ENCODE measurements at places on chromosomes 4 and X.

DNA sequence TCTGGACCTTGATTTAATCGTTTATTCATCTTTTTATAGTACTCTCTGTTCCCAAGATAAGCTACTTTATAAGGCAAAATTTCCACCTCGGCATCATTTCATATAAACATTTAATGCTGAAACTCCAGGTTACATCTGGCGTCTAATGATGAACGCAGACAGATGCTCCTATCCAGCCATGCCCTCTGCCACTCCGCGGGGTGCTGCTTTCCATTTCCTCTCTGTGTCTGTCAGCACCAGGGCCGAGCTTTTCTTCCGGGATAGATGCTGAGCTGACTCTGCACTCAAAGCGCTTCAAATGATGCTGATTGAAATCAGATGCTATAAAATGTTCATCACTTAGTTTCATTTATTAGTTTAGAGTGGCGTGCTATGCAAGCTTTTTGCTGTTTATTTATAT lies 80.5 kb upstream of the HELT start:
- no peak overlapping the region for H3K4me3 ChIP-seq
- no peak overlapping the region for H3K27ac ChIP-seq
- no peaks in the 10 kb centered on the region for H3K36me3 ChIP-seq
- peaks cover 3% of the 10 kb centered on the region for H3K27me3 ChIP-seq

DNA sequence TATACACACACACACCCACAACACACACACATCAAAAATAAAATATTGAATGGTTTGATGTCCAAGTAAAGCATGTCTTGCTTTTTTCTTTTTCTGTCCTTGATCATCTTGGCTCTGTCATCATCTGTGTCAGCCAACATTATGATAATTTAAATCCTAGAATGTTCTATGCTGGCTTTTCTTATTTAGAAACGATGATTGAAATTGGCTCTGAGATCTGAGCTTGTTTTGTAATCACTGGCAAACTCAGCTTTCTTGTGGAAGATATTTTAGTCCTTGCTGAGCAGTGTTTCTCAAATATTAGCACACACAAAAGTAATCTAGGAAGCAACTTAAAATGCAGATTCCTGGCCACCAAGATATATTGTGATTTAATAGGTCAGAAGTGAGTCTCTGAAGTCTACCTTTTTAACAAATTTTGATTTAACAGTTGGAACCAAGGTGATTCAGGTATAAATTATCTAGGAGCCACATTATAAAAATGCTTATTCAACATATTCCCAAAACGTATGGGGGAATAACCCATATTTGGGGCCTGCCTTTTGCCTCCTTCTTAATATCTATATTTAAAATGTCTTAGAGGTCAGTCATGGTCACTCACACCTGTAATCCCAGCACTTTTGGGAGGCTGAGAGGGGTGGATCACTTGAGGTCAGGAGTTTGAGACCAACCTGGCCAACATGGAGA lies 24.0 kb upstream of the DSPP start:
- H3K27ac ChIP-seq: no peak overlapping the region
- H3K36me3 ChIP-seq: no peaks in the 10 kb centered on the region
- no peak for DNase-seq
- no peaks in the 10 kb centered on the region for H3K4me1 ChIP-seq

DNA sequence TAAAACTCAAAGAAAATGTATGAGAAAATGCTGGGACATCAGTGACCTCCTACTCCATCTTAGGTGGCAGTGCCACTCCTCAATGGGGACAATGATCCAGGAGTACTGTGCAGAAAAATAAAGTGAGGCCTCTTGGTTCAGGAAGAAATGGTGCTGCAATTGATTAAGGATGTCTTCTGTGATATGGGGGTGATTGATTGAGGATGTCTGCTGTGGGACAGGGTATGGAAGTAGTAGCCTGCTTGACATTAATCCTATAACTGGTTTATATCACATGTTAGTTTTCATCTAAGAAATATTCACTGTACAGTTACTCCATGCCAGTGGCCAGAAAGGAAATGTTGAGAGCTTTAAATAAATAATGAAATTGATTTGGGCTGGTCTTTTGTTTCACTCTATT lies 20.5 kb downstream of the OTOP1 start:
- no peak overlapping the region for H3K27ac ChIP-seq
- H3K4me3 ChIP-seq: no peak overlapping the region
- H3K4me1 ChIP-seq: no peaks in the 10 kb centered on the region
- DNase-seq: no peak
- H3K27me3 ChIP-seq: no peaks in the 10 kb centered on the region

- no peak overlapping the region for H3K27ac ChIP-seq
- H3K4me3 ChIP-seq: no peak overlapping the region
- H3K4me1 ChIP-seq: peaks cover 43% of the 10 kb centered on the region
- H3K36me3 ChIP-seq: peaks cover 3% of the 10 kb centered on the region
Measured at GRCh38 chr4:151207868-151208267, 69.1 kb upstream of the PRSS48 start.

- no peak for DNase-seq
- no peaks in the 10 kb centered on the region for H3K4me1 ChIP-seq
- H3K4me3 ChIP-seq: no peak overlapping the region
- no peaks in the 10 kb centered on the region for H3K27me3 ChIP-seq
- H3K27ac ChIP-seq: no peak overlapping the region
- H3K36me3 ChIP-seq: no peaks in the 10 kb centered on the region
Measured at GRCh38 chr4:69793732-69794131, 33.3 kb upstream of the SULT1B1 start.

DNA sequence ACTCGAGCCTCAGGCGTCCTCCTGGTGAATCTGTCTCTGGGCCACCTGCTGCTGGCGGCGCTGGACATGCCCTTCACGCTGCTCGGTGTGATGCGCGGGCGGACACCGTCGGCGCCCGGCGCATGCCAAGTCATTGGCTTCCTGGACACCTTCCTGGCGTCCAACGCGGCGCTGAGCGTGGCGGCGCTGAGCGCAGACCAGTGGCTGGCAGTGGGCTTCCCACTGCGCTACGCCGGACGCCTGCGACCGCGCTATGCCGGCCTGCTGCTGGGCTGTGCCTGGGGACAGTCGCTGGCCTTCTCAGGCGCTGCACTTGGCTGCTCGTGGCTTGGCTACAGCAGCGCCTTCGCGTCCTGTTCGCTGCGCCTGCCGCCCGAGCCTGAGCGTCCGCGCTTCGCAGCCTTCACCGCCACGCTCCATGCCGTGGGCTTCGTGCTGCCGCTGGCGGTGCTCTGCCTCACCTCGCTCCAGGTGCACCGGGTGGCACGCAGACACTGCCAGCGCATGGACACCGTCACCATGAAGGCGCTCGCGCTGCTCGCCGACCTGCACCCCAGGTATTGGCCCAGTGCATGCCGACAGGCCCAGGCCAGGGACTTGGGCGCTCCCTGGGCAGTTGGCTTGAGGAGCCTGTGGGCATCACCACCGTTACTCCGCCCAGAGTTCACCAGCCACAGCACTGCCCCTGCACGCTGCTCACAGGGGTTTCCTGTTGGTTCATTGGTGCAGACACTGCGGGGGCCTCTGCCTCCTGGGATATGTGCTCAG lies 1.1 kb downstream of the GPR78 start:
- H3K36me3 ChIP-seq: no peaks in the 10 kb centered on the region
- H3K4me3 ChIP-seq: no peak overlapping the region
- H3K27ac ChIP-seq: no peak overlapping the region

DNA sequence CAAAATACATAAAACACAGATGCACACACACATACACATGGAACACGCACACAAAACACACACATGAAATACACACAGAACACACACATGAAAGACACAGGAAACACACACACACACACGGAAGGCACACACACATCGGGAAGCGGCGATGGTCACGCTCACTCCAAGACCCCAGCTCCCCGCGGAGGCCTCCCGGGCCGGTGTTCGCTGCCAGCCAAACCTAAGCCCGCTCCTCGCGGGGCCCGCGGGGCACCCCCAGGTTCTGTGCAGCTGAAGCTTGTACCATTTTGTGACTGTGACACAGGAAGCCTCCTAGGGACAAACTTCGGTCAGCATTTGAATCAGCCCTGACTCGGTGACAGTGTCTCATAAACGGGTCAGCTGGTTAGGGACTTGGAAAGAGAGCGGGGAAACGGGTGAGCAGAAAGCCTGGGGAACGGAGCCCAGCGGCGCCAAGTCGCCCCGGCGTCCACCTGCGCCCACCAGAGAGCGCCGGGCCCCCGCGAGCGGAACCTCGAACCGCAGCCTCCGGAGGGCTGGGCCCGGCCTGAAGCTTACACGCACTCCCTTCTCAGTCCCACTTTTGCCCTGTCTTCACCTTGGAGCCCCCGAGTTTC lies 32.1 kb downstream of the F11 start:
- H3K27me3 ChIP-seq: no peaks in the 10 kb centered on the region
- no peak overlapping the region for H3K27ac ChIP-seq
- H3K36me3 ChIP-seq: no peaks in the 10 kb centered on the region
- no peak overlapping the region for H3K4me3 ChIP-seq

GRCh38 chr4:95319169-95319568 lies 229.6 kb downstream of the UNC5C start:
- no peaks in the 10 kb centered on the region for H3K27me3 ChIP-seq
- no peak overlapping the region for H3K27ac ChIP-seq
- H3K4me3 ChIP-seq: no peak overlapping the region
- H3K4me1 ChIP-seq: peaks cover 9% of the 10 kb centered on the region
- DNase-seq: no peak

GRCh38 chr4:38085751-38086150 lies 125.6 kb downstream of the PTTG2 start:
- H3K36me3 ChIP-seq: peaks cover 10% of the 10 kb centered on the region
- no peak overlapping the region for H3K4me3 ChIP-seq
- peak overlapping the region; percentile 60 for H3K27ac ChIP-seq
- H3K4me1 ChIP-seq: peaks cover 41% of the 10 kb centered on the region

GRCh38 chrX:15564981-15565579 lies 35.7 kb downstream of the ACE2 start:
- no peaks in the 10 kb centered on the region for H3K36me3 ChIP-seq
- H3K27me3 ChIP-seq: no peaks in the 10 kb centered on the region
- no peak overlapping the region for H3K4me3 ChIP-seq
- no peaks in the 10 kb centered on the region for H3K4me1 ChIP-seq

DNA sequence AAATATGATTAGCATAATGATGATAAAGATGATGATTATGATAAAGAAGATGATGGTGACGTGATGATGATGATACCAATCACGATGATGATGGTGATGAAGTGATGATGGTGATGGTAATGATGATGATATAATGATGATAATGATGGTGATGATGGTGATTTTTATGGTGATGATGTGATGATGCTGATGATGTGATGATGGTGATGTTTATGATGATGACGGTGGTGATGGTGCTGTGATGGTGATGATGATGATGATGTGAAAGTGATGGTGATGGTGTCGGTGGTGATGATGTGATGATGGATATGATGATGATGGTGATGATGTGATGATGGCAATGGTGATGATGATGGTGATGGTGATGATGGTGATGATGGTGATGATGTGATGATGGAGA lies 130.8 kb upstream of the PSAPL1 start:
- H3K4me1 ChIP-seq: no peaks in the 10 kb centered on the region
- no peak overlapping the region for H3K4me3 ChIP-seq
- no peak overlapping the region for H3K27ac ChIP-seq

DNA sequence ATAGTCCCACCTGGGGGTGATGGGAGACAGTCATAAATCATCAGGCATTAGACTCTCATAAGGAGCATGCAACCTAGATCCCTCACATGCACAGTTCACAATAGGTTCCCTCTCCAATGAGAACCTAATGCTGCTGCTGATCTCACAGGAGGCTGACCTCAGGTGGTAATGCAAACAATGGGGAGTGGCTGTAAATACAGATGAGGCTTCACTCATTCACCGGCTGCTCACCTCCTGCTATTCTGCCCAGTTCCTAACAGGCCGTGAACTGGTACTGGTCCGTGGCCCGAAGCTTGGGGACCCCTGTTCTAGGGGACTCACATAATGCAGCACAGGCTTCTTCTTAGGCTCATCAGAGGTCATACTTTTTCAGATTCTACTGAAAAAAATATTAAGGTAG lies 625.9 kb upstream of the AGA start:
- H3K36me3 ChIP-seq: no peaks in the 10 kb centered on the region
- no peak overlapping the region for H3K27ac ChIP-seq
- no peaks in the 10 kb centered on the region for H3K27me3 ChIP-seq
- H3K4me1 ChIP-seq: no peaks in the 10 kb centered on the region
- no peak overlapping the region for H3K4me3 ChIP-seq

GRCh38 chrX:10296576-10296975 lies 139.8 kb downstream of the CLCN4 start:
- DNase-seq: no peak
- no peaks in the 10 kb centered on the region for H3K27me3 ChIP-seq
- no peaks in the 10 kb centered on the region for H3K36me3 ChIP-seq
- H3K4me3 ChIP-seq: no peak overlapping the region
- H3K27ac ChIP-seq: no peak overlapping the region

GRCh38 chr4:27057053-27057452 lies 196.4 kb downstream of the STIM2 start:
- no peak for DNase-seq
- H3K4me3 ChIP-seq: no peak overlapping the region
- H3K4me1 ChIP-seq: no peaks in the 10 kb centered on the region
- no peaks in the 10 kb centered on the region for H3K27me3 ChIP-seq
- no peak overlapping the region for H3K27ac ChIP-seq
- H3K36me3 ChIP-seq: no peaks in the 10 kb centered on the region

- H3K4me1 ChIP-seq: no peaks in the 10 kb centered on the region
- H3K36me3 ChIP-seq: no peaks in the 10 kb centered on the region
- H3K27ac ChIP-seq: no peak overlapping the region
- DNase-seq: no peak
- no peaks in the 10 kb centered on the region for H3K27me3 ChIP-seq
Measured at GRCh38 chrX:31796624-31797023, 724.8 kb upstream of the FTHL17 start.

DNA sequence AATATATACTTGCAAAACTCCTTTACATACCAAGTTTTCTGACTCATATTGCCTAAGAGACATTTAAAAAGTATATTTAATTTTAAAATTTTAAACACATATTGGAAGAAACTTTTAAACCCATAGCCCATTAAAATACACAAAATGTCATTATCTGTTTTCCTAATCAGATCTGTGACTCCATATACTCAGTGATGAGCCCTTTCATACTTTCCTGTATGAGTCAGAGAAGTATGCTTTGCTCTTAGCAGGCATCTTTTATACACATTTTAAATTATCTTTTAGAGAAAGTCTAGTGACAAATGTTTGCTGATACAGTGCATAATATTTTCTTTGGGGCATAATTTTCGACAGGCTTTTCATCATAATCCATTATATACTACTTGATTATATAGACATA lies 26.4 kb downstream of the SPIN3 start:
- H3K27ac ChIP-seq: no peak overlapping the region
- H3K4me1 ChIP-seq: no peaks in the 10 kb centered on the region
- H3K27me3 ChIP-seq: no peaks in the 10 kb centered on the region

DNA sequence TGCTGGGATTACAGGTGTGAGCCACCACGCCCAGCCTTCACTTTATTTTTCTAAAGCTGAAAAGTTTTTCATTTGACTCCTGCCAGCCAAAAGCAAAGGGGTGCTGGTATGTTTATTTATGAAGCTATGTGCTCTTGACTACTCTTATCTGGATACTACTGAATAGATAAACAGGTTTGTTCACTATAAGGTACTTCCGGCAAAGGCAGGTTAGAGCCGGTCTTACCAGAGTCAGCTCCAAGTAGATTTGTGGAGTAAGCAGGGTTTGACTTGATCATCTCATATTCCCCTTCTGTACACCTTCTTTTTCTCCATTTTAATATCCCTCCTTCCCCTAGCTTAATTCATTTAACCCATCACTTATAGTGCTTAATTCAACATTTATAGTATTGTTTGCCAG lies 175.4 kb upstream of the MBNL3 start:
- no peak overlapping the region for H3K27ac ChIP-seq
- no peaks in the 10 kb centered on the region for H3K36me3 ChIP-seq
- no peak overlapping the region for H3K4me3 ChIP-seq
- no peak for DNase-seq
- H3K4me1 ChIP-seq: no peaks in the 10 kb centered on the region

Measured in tibial artery (tissue), 4 donors.